ENCODE measurements at places on chromosomes 6 and 20. TPM values are rescaled to one million over a fixed set of nuclear protein-coding genes. Genes with fewer than 3 reads are reported as not detected.

DNA sequence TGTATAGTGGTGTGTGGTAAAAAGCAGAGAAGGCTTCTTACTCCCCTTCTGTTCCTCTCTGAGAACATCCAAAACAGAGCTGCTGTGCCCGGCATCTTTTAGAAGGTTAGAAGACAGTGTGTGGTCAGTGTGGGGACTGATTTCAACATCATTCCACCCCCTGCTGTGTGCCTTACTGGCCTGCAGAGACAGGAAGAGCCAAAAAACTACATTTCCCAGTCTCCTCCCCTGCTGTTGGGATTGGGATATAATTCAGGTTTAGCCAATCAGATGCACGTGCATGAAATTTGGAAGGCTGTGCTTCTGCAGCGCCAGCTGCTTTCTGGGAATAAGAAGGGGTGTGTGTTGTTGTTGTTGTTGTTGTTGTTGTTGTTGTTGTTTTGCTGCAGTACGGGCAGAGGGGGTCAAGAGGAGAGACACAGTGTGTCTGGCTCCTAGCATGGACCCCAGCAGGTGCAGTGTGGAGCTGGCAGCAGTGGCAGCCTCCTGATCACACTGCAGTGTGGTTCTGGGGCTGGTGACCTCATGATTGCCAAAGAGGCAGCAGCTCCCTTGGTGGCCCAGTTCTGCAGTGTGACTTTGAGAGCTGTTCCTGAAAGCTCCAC, 74.7 kb downstream of the MRPL14 start:
- no peak overlapping the region for H3K4me3 ChIP-seq
- H3K27me3 ChIP-seq, result no peaks in the 10 kb centered on the region
- H3K4me1 ChIP-seq, result peaks cover 23% of the 10 kb centered on the region
- H3K27ac ChIP-seq, result no peak overlapping the region
- H3K36me3 ChIP-seq, result no peaks in the 10 kb centered on the region
- no peak for DNase-seq

- no peaks in the 10 kb centered on the region for H3K4me1 ChIP-seq
- DNase-seq, result no peak
- H3K36me3 ChIP-seq, result no peaks in the 10 kb centered on the region
- H3K27me3 ChIP-seq, result no peaks in the 10 kb centered on the region
Measured at GRCh38 chr20:46159101-46159897, 41.2 kb downstream of the CD40 start.

GRCh38 chr6:27452496-27452897, 20.4 kb downstream of the ZNF184 start:
- no peak overlapping the region for H3K27ac ChIP-seq
- peaks cover 41% of the 10 kb centered on the region for H3K36me3 ChIP-seq
- no peak for DNase-seq
- no peak overlapping the region for H3K4me3 ChIP-seq
- H3K27me3 ChIP-seq, result no peaks in the 10 kb centered on the region

DNA sequence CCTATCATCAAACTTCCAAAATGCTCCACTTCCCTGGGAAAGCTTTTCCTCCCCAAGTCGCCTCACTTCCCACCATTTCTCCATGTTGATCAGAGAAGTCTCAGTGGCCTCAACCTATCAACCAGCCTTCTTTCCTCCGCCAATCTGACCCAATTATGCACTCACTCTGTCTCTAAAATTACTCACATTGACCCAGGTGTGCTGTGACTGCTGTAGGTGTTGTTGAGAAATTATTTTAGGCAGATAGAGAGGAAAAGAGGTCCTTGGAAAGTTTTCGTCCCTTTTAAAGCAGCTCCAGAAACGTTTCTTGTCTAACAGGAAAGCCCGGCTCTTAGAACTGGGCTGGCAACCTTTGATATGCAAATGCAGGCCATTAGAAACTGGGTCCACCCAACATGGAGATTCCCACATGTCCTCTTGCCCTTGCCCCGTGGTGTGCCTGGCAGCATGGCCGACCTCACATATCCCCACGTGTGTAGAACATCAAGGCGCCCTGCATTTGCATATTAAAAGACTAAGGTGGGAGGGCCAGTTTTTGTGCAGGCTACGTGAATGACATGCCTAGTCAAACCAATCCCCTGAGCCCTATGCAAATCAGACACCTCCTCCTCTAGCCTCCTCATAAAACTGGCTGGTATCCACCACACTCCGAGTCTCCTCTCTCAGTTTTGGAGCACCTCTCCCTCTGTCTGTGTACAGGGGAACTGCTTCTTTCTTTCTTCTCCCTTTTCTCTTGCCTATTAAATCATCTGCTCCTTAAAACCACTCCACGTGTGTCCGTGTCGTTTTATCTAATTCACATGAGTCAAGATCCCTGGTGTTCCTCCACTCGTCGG, 12.9 kb downstream of the IPCEF1 start:
- no peaks in the 10 kb centered on the region for H3K36me3 ChIP-seq
- DNase-seq, result peak; percentile 88
- peak overlapping the region; percentile 6 for H3K27ac ChIP-seq
- peaks cover 10% of the 10 kb centered on the region for H3K4me1 ChIP-seq
- H3K4me3 ChIP-seq, result no peak overlapping the region

GRCh38 chr20:51387125-51387875, 155.2 kb downstream of the NFATC2 start:
- no peak for DNase-seq
- H3K36me3 ChIP-seq, result no peaks in the 10 kb centered on the region
- peaks cover 63% of the 10 kb centered on the region for H3K4me1 ChIP-seq

Gene MCCD1
- total RNA-seq, result not detected

DNA sequence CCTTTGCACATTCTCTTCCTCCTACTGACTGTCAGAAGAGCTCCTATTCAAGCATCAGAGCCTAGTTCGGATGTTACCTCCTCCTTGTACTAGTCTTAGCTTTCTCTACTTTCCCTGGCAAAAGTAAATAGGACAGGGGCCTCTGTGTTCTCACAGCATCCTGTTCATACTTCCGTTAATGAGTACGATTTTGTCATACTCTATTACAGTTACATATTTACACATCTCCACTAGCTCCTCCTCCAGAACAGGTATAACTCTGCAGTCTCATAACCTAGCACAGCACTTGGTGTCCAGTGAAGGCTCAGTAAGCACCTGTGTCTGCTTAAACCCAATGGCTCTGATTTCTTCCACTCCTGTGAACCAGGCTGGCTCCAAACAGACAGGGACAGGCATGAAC, 7.0 kb downstream of the ELMO2 start:
- H3K4me1 ChIP-seq, result peaks cover 73% of the 10 kb centered on the region
- no peaks in the 10 kb centered on the region for H3K27me3 ChIP-seq
- H3K27ac ChIP-seq, result peak overlapping the region; percentile 63

- H3K27ac ChIP-seq, result no peak overlapping the region
- H3K4me3 ChIP-seq, result no peak overlapping the region
- H3K4me1 ChIP-seq, result no peaks in the 10 kb centered on the region
- no peaks in the 10 kb centered on the region for H3K36me3 ChIP-seq
- DNase-seq, result no peak
Measured at GRCh38 chr20:51484831-51485230, 57.7 kb downstream of the NFATC2 start.

Measured in body of pancreas (tissue), 4 donors.